Activated T-helper 17 cell treated with anti-CD3 and anti-CD28 coated beads, Interleukin-2, amount 50 U/mL, for 72 hours (primary cell): ENCODE measurements at places on chromosomes 5 and 9. TPM values are rescaled to one million over a fixed set of nuclear protein-coding genes. Genes with fewer than 3 reads are reported as not detected.

DNA sequence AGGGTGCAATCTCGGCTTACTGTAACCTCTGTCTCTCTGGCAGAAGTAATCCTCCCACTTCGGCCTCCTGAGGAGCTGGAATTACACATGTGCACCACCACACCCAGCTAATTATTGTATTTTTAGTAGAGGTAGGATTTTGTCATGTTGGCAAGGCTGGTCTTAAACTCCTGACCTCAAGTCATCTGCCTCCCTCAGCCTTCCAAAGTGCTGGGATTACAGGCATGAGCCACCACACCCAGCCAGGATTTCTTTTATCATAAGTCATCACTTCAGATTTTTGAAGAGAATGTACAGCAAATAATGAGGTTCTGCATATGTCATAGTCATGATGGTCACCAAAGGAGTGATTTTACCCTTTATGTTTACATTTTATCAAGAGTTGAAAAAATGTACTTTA, 108.1 kb downstream of the GCNT1 start:
- ATAC-seq, result no peak

The TLX3 gene
- not detected for total RNA-seq

DNA sequence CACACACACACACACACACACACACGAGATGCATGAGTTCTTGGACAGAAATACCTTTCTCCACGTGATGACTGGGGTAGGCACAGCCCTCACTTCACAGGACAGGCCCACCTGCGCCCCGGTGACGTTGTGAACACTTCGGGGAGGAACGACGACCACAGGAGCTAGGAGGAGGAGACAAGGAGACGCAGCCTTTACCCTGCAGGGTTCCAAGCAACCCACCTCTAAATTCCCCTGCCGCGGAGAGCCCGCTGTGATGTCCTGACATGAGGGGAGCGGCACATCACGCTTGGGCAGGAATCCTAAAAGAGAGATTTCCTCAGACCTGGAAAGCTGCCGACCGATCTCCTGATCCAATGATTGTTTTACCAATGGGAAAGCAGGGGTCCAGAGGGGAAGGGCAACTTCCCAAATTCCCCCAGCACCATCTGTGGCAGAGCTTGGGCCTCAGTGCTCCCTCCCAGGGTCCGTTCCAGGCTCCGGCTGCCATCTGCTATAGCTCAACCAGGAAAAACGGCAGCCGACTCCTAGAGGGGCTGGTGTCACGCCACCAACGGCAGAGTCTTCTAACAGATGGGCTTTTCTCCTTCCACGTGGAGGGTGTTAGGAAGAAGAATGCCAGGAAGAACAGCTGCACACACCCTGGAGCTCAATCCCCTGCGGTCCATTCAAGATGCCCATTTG, 10.1 kb downstream of the IGFBPL1 start:
- no peak for ATAC-seq

GRCh38 chr9:9615086-9615485, 997.7 kb downstream of the PTPRD start:
- no peak for ATAC-seq

GRCh38 chr5:94072116-94072515, 330.7 kb upstream of the POU5F2 start:
- ATAC-seq, result no peak

The GPR150 gene
- total RNA-seq, result 0.35 TPM

- ATAC-seq, result no peak
These were observed 16.9 kb downstream of the IRF1 start for GRCh38 chr5:132473668-132474067.

GRCh38 chr9:37996819-37997217, 72.2 kb downstream of the SHB start:
- ATAC-seq, result no peak

DNA sequence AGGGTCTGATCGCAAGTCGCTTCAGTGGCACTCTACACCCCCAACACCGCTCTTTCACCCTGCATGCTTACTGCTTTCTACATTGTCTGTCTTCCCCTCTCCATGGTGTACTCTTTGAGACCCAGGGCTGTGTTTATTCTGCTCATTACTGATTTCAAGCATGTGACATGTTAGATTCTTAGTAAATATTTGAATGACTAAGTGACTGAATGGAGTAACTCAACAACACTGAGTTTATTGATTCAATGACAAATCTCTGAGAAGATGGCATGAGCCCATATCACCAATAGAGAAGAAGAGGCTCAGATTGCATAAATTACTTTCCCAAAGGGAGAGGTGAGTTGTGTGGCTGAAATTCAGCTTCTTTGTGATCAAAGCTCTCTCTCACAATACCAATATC, 89.7 kb upstream of the OSMR start:
- no peak for ATAC-seq

The SLC36A3 gene
- total RNA-seq, result not detected

GRCh38 chr5:54655761-54656160, 138.2 kb downstream of the SNX18 start:
- no peak for ATAC-seq

The PLAC8L1 gene
- 0.69 TPM for total RNA-seq

DNA sequence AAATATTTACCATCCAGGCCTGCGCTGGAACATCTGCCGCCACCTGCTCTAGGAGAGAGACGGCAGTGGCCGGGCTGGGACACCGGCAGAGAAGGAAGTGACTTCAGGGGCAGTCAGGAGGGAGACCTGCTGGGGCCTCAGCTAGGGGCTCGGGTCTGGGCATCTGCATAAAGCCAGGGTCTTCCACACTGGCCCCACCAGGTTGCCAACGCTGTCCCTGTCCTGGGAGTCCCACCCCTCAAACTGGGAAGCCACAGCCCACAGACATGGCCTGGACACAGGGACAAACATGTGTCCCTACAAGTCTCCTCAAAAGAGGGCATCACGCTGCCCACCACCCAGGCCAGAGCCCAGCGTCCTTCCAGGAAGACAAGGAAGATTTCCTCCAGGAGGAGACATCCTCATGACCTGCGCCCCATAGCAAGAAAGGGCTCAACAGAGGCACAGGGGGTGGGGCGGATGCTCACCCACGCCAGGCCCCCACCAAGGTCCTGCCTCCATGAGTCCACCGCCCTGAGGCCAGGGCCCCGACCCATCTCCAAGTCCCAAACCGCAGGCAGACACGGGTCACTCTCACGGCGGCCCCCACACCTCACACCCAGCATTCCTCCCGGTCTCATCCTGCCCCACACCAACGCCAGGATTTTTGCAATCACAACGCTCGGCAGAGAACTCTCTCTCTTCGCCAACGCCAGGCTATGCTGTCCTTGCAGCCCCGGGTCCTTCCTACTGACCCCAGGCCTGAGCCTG, 9.0 kb downstream of the VAV2 start:
- ATAC-seq, result no peak

DNA sequence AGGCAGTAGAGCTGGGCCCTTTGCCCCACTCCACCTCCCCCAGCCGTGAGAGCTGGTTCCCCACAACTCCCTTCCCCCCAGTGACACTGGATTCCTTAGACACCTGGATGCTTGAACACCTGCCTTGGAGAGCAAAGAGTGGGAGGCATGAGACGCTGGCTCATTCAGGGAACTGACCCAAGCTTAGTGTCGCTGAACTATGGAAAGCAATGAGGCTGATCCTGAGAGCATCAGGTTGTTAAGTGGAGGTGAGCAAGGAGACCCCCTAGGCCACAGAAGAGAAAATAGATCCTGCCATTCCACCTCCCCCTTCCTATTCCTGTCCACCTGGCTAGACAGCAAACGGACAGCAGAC, 2.0 kb downstream of the CCL19 start:
- ATAC-seq, result no peak

The PHF24 gene
- not detected for total RNA-seq

The UNC5A gene
- total RNA-seq, result not detected

- no peak for ATAC-seq
These were observed 77.5 kb upstream of the RARS1 start for GRCh38 chr5:168408561-168409305.

The IL17B gene
- total RNA-seq, result not detected

The ADAMTS12 gene
- total RNA-seq, result not detected

DNA sequence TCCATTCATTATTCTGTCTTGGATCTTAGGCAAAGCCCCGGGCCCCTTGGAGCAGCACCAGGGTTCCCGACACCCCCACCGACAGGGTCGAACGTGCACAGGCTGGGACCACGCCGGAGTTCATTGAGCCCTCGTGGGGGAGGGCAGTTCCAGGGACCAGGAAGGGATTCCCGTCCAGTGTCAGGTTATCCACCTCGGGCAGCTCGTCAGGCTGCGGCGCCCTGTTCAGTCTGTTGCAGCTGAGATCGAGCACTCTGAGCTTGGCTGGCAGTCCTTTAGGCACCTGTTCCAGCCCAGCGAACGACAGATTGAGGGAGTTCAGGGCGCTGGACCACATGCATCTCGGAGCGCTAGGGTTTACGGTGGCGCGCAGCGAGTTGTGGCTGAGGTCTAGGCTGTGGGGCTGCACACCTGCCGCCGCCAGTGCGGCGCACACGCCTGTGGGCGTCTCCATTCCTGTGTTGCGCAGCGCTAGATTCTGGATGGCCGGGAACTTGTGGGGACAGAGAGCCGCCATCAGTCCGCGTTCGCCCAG, 1.1 kb downstream of the CD14 start:
- peak; percentile 28 for ATAC-seq

The ATG10 gene
- 8.0 TPM for total RNA-seq

The TMEM215 gene
- total RNA-seq, result not detected

DNA sequence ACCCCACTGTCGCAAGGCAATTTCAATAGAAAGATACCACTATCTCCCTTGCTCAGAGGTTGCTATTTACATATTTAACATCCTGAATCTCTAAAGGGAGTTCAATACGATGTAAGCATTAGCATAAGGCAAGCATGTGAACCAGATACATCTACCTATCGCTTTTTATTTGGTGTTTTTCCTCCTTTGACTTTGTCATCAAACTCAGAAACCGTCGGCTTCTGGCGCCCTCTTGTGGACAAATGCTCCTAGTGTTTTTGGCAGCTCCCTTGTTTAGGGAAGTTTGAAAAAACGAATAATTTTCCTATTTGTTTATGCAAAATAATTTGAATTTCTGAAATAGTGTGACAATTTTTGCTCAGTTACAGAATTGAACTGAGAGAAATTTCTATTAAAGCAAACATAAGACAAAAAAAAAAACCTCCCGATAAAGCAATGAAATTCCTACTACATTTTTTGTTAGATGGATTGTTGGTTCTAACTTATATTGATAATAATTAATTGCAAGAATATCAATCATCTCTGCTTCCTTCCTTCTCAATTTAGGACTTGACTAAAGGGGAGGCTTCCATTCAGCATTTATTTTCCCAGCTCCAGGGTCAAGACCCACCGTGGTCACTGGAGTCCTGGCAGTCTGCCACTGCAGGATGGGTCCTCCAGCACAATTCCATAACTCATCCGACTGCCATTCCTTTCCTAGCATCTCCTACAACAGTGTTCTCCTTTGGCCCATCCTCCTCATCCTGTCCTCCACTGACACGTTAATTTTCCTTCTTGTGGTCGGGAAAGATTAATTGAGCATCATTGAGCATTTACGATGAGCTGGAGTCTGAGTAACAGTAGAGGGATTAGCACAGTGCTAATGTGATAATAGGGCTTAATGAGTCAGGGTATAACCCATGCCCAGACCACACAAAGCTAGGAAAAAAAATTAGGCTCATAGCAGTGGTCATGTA, 131.8 kb upstream of the CHD1 start:
- ATAC-seq, result peak; percentile 46

GRCh38 chr5:151024440-151025249, 4.3 kb downstream of the GPX3 start:
- ATAC-seq, result no peak

GRCh38 chr5:67215519-67216471, 19.2 kb upstream of the CD180 start:
- peak; percentile 95 for ATAC-seq
